ENCODE measurements at places on chromosomes 7 and 10. TPM values are rescaled to one million over a fixed set of nuclear protein-coding genes. Genes with fewer than 3 reads are reported as not detected.

DNA sequence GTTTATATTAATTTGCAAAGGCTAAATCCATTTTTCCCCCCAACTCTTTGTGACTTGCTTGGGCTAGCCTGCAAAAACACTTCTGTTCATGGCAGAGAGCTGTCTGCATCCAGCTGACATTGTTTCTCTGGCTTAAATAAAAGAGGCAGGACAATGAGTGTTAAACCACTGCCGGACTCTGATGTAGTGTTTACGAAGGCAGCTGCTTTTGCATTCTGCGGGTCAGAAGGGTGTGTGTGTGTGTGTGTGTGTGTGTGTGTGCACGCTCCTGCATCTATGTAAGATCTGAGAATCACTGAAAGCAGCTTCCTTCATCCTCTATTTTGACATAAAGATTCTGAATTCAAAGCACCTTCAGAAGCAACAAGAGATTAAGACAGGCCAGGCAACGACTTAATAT is 28.3 kb downstream of the NRP1 start:
- no peak for DNase-seq

The FOXI2 gene
- 17.0 TPM for total RNA-seq

- no peak for DNase-seq
These were observed 250.4 kb downstream of the FZD1 start for GRCh38 chr7:91514591-91514990.

DNA sequence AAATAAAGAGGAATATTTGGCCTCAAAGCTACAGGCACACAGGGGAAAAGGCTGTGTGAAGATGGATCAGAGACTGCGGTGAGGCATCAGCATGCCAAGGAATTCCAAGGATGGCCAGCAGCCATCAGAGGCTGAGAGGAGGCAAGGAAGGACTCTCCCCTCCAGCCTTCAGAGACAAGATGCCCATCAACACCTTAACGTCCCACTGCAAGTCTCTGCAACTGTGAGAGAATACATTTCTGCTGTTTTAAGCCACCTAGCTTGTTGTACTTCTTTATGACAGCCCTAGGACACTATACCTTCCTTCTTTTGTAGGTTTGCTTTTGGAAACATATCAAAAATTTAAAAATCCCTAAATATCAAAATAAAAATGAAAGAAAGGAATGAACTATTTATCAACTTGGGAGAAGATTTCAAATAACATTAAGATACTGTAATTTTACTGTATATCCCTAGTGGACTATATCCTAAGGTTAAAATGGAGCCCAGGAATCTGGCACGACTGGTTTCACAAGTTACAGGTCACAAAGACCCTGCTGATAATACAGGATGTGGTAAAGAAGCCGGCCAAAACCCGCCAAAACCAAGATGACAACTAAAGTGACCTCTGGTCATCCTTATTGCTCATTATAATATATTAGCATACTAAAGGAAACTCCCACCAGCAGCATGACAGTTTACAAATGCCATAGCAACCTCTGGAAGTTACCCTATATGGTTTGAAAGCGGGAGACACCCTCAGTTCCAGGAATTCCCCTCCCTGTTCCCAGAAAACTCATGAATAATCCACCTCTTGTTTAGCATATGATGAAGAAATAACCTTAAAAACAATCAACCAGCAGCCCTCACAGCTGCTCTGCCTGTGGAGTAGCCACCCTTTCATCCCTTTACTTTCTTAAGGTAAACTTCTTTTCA is 185.2 kb downstream of the AVL9 start:
- peak; percentile 79 for DNase-seq

The NPY4R2 gene
- total RNA-seq: not detected

The TMEM140 gene
- not detected for total RNA-seq

GRCh38 chr7:10677211-10677610 is 296.5 kb upstream of the PHF14 start:
- DNase-seq: no peak

The CDHR1 gene
- total RNA-seq: 1.3 TPM

The ADRA2A gene
- total RNA-seq: 0.13 TPM

GRCh38 chr10:110980807-110981206 is 61.4 kb downstream of the SHOC2 start:
- no peak for DNase-seq

The SPDYE5 gene
- total RNA-seq: not detected

DNA sequence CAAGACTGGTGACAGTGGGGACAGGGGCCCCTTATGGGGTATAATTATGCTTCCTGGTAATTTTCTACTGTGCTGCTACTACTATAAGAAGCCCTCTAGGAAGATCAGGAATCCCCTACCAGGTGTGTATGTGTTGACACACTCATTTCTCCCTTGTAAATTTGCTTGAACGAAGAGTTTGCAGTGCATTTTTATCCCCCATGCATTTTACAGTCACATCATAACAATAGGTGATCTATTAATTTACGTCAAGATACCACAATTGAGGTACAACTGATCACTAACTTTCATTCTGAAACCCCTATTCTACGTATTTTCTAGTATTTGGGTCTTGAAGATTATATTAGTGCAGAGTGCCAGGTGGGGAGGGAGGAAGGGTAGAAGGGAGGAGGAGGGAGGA is 252.2 kb downstream of the NSUN6 start:
- no peak for DNase-seq

- DNase-seq: no peak
These were observed 23.3 kb upstream of the PDGFA start for GRCh38 chr7:542713-543500.

GRCh38 chr10:78222096-78222790 is 188.6 kb downstream of the RPS24 start:
- DNase-seq: no peak

The ZNF277 gene
- 19.7 TPM for total RNA-seq

DNA sequence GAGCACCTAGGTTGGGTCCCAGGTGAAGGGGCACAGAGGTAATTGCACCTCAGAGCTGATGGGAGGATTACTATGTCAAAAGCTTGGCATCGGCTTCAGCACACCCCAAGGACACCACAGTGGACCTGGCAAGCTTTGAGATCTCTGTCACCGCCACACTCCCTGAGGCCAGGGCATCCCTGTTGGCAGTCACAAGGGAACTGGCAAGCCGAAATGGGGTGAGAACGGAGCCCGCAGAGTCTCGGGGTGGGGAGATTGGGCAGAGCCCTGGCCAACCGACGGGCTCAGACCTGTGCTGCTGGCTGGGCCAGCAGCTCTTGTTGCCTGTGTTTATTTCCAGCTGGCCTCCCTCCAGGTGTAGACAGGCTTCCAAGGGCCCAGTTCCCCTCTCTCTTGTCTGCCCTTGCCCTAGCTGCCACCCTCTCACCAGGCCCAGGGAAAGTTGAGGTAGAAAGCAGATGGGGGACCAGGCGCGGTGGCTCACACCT is 2.5 kb downstream of the HSPB1 start:
- no peak for DNase-seq

- DNase-seq: no peak
These were observed 119.0 kb downstream of the BTAF1 start for GRCh38 chr10:92042541-92042940.

GRCh38 chr10:78808736-78809367 is 259.9 kb upstream of the ZMIZ1 start:
- no peak for DNase-seq

DNA sequence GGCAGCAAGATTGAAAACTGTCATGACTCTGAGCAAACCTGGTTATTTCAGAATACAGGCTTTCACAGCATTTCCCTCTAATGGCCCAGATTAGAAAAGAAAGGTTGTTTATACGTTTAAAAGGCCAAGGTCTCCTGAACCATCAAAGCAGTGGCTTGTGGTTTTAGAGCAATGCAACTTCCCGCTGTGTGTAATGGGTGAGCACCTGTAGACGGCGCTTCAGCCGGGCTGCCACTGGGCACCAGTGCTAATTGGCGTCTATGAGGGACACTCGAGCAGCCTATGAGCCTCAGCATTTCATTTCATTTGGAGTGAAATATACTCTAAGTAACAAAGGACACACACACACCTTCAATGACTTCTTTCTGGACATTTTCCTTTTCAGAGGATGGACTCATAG is 671.0 kb upstream of the FZD8 start:
- DNase-seq: no peak

DNA sequence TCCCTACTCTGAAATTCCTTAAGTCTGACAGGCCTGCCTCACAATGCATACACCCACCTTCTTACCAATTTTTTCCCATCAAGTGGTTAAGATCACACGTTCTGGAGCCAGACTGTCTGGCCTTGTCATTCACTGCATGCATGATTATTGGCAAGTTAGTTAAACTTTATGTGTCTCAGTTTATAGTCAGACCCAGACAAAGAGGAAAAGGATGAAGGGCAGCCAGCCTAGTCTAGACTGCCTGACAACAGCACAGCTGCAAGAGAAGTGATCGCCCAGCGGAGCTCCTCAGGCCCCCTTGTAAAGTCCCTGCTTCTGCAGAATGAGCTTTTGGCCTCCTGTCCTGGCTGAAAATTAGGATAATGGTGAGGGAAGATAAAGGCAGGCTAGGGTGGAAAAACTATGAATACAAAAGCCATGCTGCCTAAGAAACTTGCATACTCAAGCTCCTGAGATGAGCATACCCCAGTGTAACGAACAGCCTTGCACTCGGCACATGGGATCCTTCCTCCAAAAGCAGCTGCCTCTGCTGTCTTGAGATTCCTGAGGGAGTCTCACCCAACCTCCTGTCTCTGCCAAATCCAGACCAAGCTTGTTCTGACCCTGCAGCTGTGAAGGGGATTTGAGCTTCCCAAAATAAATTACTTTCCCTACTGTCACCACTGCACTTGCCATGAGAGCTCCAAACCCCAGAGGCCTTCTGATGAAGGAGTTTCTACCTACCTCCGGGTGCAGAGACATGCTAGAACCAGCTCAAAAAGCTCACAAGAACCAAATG is 26.7 kb upstream of the MRLN start:
- DNase-seq: no peak

GRCh38 chr7:55568613-55569268 is 3.6 kb downstream of the VOPP1 start:
- no peak for DNase-seq

GRCh38 chr10:58925381-58925780 is 251.1 kb upstream of the PHYHIPL start:
- no peak for DNase-seq

Data from endodermal cell (in vitro differentiated cells).